GM12891 (cell line): ENCODE measurements at places on chromosomes 2 and 18.

GRCh38 chr2:98391581-98392270 lies 45.5 kb downstream of the CNGA3 start:
- no peak for DNase-seq

GRCh38 chr2:30074023-30074422 lies 72.8 kb upstream of the YPEL5 start:
- DNase-seq: no peak

- no peak for DNase-seq
Observed at GRCh38 chr2:237866101-237866621, 6.7 kb downstream of the RAMP1 start.

- DNase-seq: no peak
Observed at GRCh38 chr2:144362401-144362800, 157.5 kb downstream of the ZEB2 start.

DNA sequence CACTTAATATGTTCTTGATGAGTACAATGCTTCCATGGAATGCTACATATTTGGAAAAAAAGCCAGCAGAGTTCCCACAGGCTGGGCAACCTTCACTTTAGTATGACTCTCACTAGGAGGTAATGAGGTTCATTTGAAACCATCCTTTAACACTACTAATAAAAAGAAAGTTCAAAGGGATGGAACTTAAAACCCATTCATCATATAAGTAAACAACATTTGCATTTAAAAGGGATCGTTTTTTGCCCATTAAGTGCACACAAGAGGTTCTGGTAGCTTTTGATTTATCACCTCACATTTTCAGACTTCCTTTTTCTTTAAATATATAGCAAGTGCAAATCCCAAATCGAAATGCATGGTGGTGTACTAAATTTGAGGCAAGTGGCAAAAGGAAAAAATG lies 270.8 kb upstream of the DCC start:
- no peak for DNase-seq

GRCh38 chr18:24987303-24988252 lies 364.4 kb downstream of the ZNF521 start:
- no peak for DNase-seq

- no peak for DNase-seq
Observed at GRCh38 chr18:79864006-79864725, 66.4 kb downstream of the KCNG2 start.

- DNase-seq: no peak
Observed at GRCh38 chr18:36284671-36285295, 12.7 kb upstream of the FHOD3 start.

GRCh38 chr2:237045449-237045848 lies 40.2 kb upstream of the COPS8 start:
- DNase-seq: no peak

DNA sequence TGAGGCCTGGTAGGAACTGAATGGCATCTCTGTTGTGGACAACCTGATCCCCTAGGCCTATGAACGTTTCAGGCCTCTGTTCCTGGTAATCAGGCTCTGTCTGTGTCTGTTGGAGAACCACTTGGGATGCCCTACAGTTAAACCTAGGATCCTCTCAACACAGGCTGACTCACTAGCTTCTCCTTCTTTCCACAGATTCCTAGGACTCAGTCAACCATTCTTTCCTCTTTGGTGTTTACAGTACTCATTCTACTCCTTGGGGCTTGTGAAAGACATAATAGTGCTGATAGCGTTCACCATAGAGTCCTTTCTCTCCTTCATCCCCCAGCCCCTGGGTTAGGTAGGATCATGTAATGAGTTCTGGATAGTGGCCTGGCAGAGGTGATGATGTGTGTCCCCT lies 544.3 kb downstream of the METTL4 start:
- no peak for DNase-seq

GRCh38 chr2:204468746-204469429 lies 76.4 kb upstream of the PARD3B start:
- DNase-seq: no peak

DNA sequence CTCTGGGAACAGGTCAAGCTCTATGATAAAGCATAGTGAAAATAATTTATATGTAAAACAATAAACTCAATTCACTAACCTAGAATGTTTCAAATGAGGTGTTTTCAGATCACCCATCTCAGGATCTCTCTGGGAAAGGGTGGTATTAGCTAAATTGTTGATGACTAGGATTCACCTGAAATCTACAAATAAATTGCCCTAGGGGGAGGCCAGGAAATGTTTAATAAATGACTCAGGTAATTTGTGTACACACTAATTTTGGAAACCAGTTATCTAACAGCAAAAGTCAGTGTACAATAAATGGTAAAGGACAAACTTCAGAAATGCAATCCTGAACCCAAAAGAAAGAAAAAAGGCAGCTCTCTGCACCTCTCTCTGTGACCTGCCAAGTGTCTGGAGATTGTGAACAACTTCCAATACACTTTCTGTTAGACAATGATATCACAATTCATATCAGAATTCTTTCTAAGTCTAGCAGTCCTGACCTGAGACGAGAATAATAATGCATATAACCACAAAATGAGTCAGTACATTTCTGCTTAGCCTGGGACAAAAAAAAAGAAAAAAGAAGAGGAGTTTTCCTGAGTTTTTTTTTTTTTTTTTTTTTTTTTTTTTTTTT lies 760.0 kb downstream of the EPHA4 start:
- no peak for DNase-seq

GRCh38 chr18:45519411-45520280 lies 95.6 kb upstream of the SLC14A2 start:
- DNase-seq: no peak

DNA sequence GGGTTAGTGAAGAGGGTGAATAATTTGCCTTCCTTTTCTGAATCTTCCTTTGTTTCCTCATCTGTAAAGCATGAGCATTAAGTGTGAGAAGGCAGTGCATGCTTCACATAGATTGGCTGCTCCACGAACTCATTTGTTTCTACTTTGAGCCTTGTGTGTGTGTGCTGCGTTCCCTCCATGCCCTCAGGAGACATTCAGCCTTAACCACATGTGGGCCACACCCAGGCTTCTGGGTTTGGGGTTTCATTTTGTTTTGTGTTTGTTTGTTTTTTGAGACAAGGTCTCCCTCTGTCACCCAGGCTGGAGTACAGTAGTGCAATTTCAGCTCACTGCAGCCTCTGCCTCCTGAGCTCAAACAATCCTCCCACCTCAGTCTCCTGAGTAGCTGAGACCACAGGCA lies 843.3 kb downstream of the GALR1 start:
- no peak for DNase-seq

DNA sequence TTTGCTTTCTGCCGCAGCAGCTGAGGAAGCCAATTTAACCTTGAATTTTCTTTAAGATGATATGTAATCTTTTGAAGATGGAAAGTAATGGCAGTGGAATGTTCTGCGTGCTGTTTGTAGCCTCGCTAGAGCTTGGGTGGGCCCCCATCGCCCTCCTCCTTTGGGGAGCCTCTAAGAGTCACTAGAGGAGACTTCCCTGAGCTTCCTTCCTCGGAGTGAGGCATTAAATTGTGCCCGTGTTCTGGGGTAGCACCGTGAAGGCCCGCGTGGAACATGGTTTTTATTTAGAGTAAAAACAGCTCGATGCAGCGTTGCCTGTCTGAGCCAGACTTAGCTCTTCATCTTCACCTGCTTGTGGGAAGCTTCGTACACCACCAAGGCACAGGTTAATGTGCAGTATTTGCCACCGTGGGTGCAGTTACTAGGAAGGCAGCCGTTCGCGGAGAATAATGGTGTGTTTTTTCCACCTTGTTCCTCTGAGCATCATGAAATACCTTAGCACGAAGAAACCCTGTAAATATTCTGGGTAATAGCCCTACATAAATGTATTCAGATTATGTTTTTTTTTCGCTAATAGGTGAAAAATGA lies 38.5 kb downstream of the NCK2 start:
- no peak for DNase-seq

GRCh38 chr2:179692610-179693009 lies 168.8 kb downstream of the ZNF385B start:
- DNase-seq: no peak
